Thyroid gland (tissue), 4 donors: ENCODE measurements at places on chromosomes 11 and 22. TPM values are rescaled to one million over a fixed set of nuclear protein-coding genes. Genes with fewer than 3 reads are reported as not detected.

The DCUN1D5 gene
- 27.4 TPM for total RNA-seq

The CHRM1 gene
- not detected for total RNA-seq

The TBX1 gene
- total RNA-seq: 27.9 TPM

The ST14 gene
- 102 TPM for total RNA-seq

The GRAMD4 gene
- 44.0 TPM for total RNA-seq

The PRAME gene
- 0.67 TPM for total RNA-seq

The CRYBA4 gene
- not detected for total RNA-seq

The C11orf97 gene
- not detected for total RNA-seq

DNA sequence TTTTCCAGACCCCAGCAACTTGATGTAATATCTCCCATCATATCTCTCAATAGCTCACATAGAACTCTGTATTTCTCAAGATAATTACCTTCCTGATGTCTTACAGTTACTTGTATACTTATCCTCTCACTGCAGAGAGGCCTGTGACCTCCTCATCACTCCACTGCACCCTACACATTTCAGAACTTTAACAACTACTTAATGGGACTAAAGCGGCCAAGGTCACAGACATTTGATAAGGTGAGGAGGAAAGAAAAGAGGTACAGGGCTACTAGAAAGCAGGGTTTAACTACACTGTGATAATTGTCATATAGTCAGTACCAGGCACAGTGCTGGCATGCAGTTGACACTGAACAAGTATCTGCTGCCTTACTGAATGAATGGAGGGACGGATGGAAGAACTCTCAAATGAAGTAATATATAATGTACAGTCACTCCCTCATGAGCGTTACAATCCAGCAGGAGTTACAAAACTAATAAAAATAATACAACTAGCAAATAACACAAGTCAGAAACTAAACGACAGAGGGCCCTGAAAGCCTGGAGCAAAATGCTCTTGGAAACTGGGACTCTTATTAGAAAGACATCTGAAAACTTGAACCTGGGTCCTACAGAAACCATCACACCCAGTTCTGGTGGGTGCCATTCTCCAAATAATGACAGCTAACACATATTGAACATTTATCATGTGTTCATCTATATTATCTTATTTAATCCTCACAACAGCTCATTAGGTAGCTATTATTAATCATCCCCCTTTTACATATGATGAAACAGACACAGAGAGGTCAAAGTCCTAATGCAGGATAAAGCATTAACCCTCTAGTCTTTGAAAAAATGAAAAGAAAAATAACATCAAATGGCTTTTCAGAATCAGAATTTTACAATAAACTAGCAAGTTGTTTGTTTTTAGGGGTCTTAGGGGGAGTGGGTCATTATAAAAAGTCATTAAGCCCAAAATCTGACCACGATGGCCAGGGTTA lies 14.3 kb downstream of the PI4KA start:
- no peaks in the 10 kb centered on the region for H3K27me3 ChIP-seq
- no peaks in the 10 kb centered on the region for H3K4me1 ChIP-seq
- DNase-seq: no peak
- H3K4me3 ChIP-seq: no peak overlapping the region
- H3K27ac ChIP-seq: no peak overlapping the region

- no peaks in the 10 kb centered on the region for H3K27me3 ChIP-seq
- no peaks in the 10 kb centered on the region for H3K36me3 ChIP-seq
- no peak for DNase-seq
Observed at GRCh38 chr11:96036863-96037262, 113.0 kb upstream of the MTMR2 start.

- no peak for DNase-seq
- no peak overlapping the region for H3K27ac ChIP-seq
- H3K4me3 ChIP-seq: no peak overlapping the region
- no peaks in the 10 kb centered on the region for H3K36me3 ChIP-seq
Observed at GRCh38 chr11:70732881-70733196, 334.5 kb downstream of the CTTN start.

DNA sequence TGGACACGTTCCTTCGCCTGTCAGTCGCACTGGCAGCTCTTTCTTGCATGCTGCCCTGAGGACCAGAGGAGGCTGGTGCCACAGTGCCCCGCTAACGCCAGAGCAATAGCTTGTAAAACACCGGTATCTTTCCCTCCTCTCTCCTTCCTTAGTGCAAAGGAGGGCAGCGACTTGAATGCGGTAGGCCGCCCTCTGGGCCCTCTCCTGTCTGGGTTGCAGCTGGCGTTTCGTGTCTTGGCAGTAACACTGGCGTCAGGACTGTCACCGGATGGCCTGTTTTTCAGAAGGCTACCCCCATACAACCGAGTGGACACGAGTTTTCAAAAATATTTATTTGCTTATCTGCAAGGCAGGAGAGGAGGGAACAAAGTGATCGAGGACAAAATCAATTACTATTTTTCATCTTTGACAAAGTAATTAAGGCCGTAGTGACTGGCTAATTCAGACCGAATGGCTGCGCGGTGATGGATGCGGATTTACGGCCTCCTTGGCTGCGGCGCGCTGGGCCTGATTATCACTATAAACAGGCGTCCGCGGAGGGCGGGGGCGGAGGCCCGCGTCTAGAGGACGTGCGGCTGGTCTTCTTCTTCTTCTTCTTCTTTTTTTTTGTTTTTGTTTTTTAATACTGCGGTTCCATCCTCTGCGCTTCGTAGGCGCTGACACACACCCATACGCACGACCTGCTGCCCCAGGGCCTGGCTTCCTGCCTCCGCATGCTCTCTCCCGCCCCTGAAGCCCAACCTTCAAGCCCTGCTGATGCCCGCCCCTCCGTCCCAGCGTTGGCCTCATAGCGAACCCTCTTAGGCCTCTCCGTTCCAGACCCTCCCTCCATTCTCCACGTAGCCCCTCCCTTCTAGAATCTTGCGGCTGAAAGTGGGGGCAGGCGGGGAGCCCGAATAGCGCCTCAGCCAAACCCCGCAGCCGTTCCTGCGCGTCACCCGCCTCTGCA lies 2.9 kb upstream of the SLC6A5 start:
- H3K4me1 ChIP-seq: no peaks in the 10 kb centered on the region
- DNase-seq: no peak
- H3K36me3 ChIP-seq: no peaks in the 10 kb centered on the region
- no peak overlapping the region for H3K27ac ChIP-seq
- H3K27me3 ChIP-seq: peaks cover 17% of the 10 kb centered on the region
- no peak overlapping the region for H3K4me3 ChIP-seq
